ENCODE measurements at places on chromosomes 1 and 21. TPM values are rescaled to one million over a fixed set of nuclear protein-coding genes. Genes with fewer than 3 reads are reported as not detected.

DNASE2B gene
- not detected for polyA plus RNA-seq

MYOG gene
- not detected for polyA plus RNA-seq

IL20 gene
- polyA plus RNA-seq, result not detected

CSF1 gene
- 12.1 TPM for polyA plus RNA-seq

CCDC24 gene
- polyA plus RNA-seq, result 14.3 TPM

LCE6A gene
- polyA plus RNA-seq, result not detected

DCST2 gene
- polyA plus RNA-seq, result 1.7 TPM

FMO4 gene
- polyA plus RNA-seq, result 19.3 TPM

TESK2 gene
- 8.6 TPM for polyA plus RNA-seq

GSTM5 gene
- 65.8 TPM for polyA plus RNA-seq

- DNase-seq, result no peak
Observed at GRCh38 chr1:77514921-77515776, 167.3 kb downstream of the ZZZ3 start.

GRCh38 chr1:151069103-151069486, 1.5 kb upstream of the GABPB2 start:
- no peak for DNase-seq

- no peak for DNase-seq
Observed at GRCh38 chr1:109298666-109299557, 7.9 kb downstream of the MYBPHL start.

DNA sequence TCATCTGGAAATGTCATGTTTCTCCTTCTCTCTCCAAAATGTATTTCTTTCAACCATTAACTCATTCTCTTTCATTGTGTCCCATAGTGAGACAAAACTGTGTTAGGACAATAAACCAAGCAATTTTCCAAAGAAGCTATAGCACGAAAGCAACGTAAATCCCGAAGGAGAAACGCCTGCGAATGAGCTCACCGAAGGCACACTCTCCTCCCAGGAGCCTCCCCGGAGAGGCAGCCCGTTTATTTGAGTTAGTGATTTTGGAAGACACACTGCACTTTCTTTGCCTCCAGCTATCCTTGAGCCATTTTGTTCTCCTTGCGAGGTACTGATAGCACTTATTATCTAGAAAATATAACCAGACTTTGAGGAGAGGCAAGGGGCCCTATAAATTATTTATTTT, 41.2 kb downstream of the RSPH1 start:
- no peak for DNase-seq

DNA sequence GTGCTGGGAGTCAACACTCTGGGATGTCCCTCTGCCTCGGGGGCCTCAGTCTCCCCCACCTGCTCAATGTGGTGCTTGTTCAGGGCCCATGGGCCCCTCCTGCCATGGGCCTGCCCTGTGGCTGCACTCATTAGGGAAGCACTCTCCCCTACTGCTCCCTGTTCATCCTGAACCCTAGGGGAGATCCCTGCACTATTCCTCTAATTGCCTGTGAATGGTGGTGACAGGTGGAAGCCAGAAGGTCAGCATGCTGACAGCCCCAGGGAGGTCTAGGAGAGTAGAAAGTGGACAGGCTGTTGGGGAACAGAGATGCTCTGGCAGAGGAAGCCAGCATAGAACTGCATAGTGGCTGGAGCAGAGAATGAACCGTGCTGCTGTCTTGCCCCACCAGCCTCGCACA, 217.6 kb downstream of the TRABD2B start:
- no peak for DNase-seq

GRCh38 chr1:55504306-55504731, 289.2 kb upstream of the USP24 start:
- DNase-seq, result no peak

- no peak for DNase-seq
Observed at GRCh38 chr1:107964336-107965109, 457 bp downstream of the VAV3 start.

DNA sequence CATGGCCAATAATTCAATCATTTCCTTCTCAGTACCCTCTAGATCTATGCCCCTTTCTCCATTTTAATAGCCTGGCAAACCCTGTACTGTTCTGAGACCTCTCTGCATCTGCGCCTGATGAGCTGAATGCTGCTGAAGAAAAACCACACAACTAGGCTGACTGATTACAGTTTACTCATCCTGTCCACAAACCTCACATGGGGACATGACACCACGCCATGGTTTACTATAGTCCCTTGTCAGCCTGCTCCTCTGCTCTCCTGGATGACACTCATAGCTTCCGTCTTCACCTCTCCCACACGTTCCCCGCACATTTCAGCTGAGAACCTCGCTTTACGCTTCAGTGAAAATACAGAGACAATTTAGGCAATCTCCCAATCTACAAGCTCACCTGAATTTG, 59.7 kb downstream of the DESI2 start:
- DNase-seq, result no peak

DNA sequence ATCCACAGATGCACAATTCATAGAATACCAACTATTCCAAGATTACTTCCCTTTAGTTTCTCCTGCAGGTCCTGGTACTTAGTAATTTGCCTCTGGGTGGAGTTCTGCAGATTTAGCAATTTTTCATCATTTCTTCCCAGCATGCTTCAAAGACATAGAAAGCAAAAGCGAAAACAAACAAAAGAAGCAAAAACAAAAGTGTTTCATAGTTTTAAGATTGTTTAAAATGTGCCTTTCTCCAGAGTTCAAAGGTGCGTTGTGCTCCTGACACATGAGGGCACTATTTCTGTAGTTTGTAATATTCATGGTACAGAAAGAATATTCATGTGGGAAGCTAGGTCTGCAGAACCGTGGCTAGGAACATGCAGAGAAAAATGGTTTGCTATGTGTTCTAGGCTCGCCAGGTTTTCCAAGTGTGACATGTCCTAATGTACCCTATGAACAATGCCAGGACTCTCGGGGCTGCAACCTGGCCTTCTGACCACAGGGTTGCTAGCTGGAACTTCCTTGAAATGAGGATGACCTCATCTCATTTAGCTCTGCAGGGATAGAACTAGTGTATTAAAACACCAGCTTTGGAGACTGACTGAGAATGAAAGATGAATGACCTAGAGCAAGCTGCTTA, 30.0 kb upstream of the RCSD1 start:
- no peak for DNase-seq

DNA sequence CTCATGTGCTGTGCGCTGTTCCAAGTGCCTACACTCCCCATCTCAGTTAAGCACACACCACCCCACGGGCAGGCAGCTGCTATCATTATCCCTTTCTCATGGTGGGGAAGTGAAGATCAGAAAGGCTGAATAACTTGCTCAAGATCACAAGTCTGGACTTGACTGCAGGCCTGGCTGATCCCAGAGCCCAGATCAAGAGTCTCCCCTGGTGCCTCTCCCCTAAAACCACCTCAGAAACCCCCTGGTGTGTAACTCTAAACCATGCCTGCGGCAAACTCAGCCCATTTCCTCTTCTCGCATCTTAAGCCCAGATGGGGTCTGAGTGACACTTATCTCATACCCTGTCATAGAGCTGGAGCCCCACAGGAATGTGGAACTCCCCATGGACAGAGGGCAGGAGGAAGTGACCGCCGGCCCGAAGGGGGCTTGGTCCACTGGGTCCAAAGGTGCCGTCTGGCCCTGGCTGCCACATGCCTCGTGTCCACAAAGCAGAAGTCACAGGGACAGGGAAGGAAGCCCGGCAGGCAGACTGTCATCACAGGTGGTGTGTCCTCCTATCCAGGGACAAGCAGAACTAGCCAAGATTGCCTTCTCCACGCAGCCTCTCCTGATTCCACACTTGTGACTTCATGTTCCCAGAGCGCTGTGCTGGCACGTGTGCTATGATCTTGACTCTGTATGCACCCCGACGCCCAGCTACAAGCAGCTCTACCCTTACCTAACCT, 92.1 kb downstream of the SYF2 start:
- no peak for DNase-seq

DNA sequence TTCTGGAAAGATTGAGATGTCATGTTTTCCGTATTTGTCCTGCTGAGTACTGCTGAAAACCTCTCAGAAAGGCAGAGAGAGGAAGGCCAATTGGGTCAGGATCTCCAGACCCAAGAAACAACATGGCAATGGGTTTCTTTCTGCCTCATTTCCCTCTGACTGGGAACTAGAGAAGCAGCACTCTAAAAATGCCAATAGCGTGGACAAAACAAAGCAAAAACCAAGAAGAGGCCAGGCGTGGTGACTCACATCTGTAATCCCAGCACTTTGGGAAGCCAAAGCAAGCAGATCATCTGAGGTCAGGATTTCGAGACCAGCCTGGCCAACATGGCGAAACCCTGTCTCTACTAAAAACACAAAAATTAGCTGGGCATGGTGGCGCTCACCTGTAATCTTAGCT, 18.3 kb downstream of the TNFRSF9 start:
- no peak for DNase-seq

- no peak for DNase-seq
Observed at GRCh38 chr21:42692688-42693087, 39.3 kb downstream of the PDE9A start.

DNA sequence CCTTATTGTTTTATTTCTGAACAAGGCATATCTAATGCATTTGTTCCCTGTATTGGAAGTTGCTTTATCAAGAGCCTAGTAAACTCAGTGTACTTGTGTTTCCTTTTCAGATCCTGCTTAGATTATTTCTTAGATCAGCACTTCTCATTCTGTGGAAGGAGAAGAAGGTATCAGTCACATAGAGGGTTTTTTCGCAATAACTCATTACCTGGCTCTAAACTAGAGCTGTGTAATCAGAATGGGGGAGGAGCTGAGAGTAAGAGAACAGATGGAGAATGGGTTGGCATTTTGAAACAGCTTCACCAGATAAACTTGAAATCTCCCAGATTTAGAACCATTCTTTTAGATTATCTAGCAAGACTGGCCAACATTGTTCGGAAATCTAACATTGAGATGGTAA, 11.0 kb downstream of the AHCYL1 start:
- no peak for DNase-seq

DNA sequence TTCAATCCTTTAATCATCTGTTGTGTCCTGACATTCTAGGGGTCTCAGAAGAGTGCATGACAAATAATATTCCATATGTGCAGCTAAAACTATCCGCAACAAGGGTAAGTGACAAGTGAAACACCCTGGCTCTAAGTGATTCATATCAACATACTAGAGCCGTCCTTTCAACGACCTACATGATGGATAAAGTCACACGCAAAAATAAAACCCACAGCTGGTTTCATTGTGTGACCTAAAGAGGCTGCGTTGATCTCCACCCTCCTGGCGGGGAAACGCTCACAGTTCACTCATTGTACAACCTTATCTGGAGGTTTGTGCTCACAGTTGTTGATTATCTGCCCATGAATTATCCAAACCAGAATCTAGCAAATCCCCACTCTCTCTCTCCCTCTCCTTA, 365.3 kb upstream of the PKN2 start:
- no peak for DNase-seq

GRCh38 chr1:248111157-248111556, 16.2 kb downstream of the OR2L13 start:
- DNase-seq, result no peak

DNA sequence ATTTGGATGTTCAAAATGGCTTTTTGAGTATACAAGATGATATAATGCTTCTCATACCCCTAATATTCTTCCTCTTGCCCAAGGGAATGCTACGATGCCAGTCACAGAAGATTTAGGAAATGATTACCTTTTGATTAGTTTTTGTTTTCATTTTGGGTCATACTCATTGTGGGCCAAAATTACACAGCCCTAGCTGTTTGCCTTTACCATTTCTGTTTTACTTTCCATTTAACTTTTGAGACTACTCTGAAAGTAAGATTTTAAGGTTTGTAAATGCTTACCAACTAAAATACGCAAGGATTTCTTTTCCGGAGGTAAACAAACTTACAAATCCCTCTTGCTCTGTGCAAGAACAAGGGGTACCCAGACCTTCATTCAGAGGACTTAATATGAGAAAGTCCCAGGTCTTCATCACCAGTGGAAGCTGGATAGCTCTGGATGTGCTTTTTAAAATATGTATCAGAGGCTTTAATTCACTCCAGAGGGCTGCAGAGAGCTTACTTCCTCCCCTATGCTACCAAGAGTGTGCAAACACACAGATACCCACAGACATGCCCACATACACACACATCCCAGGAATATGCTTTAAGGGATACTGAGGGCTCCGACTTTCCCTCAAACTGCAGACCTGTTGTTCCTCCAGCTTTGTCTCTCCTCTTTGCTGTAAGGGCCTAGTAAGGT, 631.4 kb downstream of the SMYD3 start:
- DNase-seq, result no peak

DNA sequence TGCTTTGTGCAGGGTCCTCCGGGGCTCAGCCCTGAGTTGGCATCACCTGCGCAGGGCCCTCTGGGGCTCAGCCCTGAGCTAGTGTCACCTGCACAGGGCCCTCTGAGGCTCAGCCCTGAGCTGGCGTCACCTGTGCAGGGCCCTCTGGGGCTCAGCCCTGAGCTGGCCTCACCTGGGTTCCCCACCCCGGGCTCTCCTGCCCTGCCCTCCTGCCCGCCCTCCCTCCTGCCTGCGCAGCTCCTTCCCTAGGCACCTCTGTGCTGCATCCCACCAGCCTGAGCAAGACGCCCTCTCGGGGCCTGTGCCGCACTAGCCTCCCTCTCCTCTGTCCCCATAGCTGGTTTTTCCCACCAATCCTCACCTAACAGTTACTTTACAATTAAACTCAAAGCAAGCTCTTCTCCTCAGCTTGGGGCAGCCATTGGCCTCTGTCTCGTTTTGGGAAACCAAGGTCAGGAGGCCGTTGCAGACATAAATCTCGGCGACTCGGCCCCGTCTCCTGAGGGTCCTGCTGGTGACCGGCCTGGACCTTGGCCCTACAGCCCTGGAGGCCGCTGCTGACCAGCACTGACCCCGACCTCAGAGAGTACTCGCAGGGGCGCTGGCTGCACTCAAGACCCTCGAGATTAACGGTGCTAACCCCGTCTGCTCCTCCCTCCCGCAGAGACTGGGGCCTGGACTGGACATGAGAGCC, 22.7 kb downstream of the COL6A1 start:
- DNase-seq, result no peak
